A549 (cell line): ENCODE measurements at places on chromosomes 4 and X. TPM values are rescaled to one million over a fixed set of nuclear protein-coding genes. Genes with fewer than 3 reads are reported as not detected.

DNA sequence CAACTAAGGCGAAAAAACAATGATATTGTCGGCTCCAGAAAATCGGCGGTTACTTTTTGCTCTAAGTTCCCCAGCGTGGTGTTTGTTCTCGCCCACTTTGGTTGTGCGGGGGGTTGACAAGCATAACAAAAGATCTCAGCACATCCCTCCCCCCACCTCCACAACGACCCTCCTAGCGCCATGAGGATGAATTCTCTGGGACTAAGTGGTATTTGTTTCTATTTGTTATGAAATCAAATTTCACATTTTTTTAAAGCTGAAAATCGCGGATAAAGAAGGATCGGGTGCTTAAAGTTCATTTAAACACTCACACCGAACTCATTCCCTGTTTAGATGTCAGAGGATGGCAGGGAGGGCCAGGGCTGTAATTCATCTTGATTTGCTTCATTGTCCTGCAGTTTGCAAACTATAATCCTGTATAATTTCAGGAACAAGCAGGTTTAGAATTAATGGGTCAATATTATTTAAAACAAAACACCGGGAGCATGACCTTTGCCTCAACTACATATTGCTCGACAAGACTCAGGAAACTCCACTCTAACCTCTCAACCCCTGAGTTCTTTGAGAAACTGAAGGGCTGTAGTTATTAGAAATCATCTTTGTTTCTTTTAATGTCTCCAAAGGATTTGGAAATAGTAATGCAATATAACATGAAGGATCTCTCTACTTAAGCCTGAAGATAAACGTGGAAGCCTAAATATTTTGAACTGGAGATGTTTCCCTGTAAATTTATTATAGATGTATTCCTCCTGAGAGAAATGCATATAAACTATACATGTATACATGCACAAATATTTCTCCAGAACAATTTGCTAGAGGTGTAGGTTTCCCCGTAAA, 6.4 kb downstream of the PITX2 start:
- DNase-seq = no peak

DNA sequence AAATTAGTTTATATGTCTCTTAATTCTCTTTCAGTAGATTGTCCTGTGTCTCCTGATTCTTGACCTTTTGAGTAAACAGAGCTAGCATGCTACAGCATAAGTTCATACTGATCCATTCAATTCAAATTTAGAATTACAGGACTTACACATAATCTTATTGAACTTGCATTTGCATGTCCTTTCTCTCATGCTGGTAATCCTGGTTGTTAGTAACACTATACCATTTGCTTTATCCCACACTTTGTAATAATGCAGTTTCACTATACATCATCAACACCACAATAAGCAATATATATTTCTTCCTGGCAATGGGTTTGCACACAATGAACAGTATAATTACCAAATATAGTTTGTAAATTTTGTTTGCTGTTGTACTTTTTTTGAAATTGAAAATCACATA, 937.2 kb upstream of the GRID2 start:
- DNase-seq = no peak

- DNase-seq = no peak
These were observed 63.4 kb upstream of the PDE5A start for GRCh38 chr4:119692001-119692400.

- no peak for DNase-seq
These were observed 8.7 kb downstream of the DKK2 start for GRCh38 chr4:107027379-107027778.

GRCh38 chr4:15374656-15375055, 53.2 kb upstream of the C1QTNF7 start:
- DNase-seq = no peak

DNA sequence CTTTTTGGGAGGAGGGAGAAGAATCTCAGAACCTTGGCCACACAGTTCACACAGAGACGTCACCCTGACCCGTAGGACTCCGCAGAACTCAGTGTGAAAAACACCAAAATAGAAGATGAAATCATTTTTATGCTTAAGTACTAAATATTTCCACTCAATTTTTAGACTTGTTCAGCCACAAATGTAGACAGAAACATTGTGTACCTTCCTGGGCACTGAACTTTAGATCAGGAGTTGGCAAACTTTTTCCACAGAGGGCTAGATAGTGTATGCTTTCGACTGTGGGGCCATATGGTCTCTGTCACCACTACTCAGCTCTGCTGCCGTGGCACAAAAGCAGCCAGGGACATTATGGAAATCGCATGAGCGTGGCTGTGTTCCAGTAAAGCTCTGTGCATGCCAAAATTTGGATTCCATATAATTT, 61.8 kb upstream of the STOX2 start:
- DNase-seq = no peak

- no peak for DNase-seq
These were observed 23.3 kb downstream of the COQ2 start for GRCh38 chr4:83261307-83261706.

DNA sequence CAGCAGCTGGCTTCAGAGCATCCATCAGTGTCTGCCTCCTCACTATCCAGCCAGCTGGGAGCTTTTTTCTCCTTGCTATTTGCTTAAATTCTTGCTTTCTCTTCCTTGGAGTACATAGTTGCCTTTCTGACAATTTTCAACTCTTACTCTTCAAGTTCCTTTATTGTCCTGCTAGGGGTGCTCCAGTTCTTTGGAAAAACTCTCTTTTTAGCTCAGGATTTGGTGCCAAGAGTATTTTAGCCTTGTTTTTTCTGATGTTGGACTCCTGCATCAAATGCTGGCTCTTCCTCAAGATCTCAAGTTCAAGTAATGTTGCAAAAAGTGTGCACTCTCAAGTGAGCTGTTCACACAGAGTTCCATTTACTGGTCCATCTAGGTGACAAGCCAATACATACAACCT, 126.4 kb downstream of the KDR start:
- no peak for DNase-seq

DNA sequence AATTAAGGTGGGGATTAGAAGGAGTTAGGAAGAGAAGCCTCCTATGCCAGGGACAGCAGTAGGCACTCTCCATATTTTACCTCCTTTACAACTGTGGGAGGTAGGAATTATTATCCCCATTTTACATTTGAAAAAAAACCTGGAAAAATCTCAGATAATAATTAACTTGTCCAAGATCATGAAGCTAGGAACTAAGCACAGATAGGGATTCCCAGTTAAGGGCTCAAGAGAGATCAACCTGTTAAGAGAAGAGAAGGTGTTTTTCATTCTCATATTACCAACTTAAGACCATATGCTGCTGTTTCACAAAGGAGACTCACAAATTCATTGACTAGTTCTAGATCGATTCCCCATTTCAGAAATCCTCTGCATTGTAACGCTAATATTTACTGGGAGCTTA, 16.1 kb upstream of the FAM47E start:
- no peak for DNase-seq

DNA sequence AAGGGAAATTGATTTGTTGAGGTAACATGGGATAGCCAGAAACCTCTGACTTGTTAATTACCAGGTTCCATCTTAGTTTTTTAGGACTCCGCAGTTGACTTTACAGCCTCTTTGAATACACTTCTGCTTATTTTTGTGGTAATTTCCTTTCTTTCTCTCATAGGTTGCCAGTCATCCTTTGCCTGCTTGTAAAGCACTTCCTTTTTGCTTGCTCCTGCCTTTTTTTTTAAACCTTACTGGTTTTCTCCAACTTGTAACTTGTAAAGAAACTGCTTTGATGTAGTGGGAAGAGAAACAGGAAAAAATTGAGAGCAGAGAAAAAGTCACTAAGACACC, 2.6 kb downstream of the PGK1 start:
- no peak for DNase-seq

DNA sequence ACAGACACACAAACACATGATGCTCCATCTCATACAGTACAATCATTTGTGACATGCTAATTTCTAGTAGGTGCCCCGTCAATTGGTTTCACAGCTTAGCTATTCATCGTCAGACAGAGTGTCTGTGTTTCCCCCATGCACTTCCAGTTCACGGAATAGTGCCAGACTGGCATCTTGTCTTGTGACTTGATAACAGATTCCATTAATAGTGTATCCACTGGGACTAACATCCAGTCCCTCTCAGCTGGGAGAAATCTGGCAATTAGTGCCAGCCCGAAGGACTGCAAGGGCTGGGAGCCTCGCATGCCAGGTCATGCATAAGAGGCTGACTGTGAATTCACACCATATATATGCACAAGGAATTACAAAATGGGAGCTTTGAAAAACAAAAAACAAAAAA, 20.2 kb upstream of the GATB start:
- DNase-seq = no peak

DNA sequence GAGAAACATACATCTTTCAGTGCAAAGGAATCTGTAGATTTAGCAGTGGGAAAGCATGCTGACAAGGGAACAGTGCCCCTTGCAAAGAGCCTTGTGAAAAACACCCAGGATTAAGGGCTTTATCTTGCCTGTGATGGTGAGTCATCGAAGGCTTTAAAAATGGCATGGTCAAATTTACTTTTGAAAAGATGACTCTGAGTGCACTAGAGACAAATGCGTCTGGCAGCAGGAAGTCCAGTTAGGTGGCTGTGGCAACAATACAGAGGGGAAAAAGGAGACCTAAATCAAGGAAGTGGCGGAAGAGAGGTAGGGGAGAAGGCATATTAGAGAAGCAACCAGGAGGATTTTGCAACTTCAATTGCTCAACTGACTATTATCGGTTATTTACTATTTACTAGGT, 472.6 kb upstream of the CPEB2 start:
- no peak for DNase-seq

GRCh38 chr4:84985952-84986351, 19.5 kb upstream of the WDFY3 start:
- no peak for DNase-seq

DNA sequence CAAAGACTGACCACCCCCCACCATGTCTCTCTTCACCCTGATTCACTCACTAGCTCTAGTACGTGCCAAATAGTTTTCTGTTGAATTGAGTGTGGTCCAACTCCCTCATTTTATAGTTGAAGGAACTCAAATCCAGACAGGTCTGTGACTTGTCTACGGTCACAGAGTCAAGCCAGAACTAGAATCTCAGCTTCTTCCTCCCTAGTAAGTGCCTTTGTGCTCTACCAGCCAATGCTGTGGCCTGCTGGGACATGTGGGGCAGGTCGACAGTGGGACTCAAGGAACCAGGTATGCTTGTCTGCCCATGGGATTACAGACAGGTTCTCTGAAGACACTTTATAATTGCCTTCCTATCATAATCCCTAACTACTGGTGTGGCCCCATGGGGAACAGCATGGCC, 108.6 kb upstream of the CPEB2 start:
- no peak for DNase-seq

DNA sequence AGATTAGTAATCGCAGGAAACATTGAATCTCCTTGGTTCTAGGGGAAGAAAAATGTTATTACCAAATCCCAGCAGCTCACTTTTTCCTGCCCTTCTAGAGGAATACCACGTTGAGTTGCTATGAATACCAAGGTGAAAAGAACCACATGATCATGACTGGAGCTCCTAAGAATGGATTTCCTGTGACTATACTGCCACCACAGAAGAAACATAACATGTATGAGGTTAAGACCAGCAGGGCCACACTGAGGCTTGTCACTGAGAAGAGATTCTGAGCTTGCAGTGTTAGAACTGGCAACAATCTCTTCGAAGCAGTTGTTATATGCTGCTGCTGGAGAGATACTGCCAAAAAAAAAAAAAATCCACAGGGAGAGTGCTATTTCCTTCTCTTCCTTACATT, 1235.3 kb downstream of the FSTL5 start:
- DNase-seq = no peak

- no peak for DNase-seq
These were observed 67.7 kb downstream of the RWDD4 start for GRCh38 chr4:183591301-183591700.

GRCh38 chr4:74549936-74550335, 105.0 kb downstream of the AREG start:
- no peak for DNase-seq

DNA sequence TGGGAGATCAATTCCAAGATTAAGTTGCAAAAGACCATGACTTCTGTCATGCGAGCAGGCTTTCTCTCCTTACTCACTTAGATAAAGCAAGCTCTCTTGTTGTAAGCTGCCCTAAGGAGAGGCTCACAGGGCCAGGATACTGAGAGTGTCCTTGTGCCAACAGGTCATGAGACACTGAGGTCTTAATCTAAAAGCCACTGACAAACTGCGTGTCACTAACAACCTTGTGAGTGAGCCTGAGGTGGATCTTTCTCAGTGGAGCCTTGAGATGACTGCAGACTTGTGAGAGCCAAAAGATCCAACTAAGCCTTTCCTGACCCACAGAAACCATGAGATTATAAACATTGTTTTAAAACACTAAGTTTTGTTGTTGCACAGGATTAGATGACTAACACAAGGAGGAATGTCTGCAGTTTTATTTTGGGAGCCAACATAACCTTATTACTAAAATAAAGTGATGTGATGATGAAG, 170.5 kb downstream of the SLC39A8 start:
- no peak for DNase-seq

DNA sequence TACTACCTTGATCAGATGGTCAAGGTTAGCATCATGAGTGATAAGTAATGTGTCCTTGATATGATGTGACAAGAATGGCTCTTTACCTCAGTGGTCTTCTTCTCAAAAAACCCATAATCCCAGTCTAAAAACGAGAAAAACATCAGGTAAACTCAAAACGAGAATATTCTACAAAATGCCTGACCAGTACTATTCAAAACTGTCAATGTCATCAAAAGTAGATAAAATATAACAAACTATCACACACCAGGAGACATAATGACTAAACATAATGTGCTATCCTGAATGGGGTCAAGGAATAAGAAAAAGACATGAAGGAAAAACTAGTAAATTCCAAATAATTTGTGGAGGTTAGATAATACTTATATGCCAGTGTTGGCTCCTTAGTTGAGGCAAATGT, 85.2 kb upstream of the PDHA2 start:
- no peak for DNase-seq

GRCh38 chr4:15244354-15244753, 183.5 kb upstream of the C1QTNF7 start:
- DNase-seq = no peak

DNA sequence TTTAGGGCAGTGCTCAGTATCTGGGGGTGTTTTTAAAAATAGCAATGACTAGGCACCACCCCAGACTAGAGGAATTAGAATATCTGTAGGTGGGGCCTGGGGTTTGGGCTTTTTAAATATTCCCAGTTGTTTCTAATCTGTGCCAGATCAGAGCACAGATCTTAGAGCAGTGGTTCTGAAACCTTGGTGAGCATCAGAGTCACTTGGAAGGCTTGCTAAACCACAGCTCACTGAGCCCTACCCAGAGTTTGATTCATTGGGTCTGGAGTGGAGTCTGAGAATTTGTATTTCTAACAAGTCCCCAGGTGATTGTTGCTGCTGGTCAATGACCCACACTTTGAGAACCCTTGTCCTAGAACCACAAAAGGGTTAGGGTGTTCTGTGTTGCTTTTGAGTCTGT, 16.7 kb downstream of the HADH start:
- DNase-seq = no peak

Gene TEX13B
- not detected in 3 replicates for polyA plus RNA-seq

Gene CLGN
- 8.3 to 8.9 TPM (median 8.4 TPM) in 3 replicates for polyA plus RNA-seq

Gene GRPR
- polyA plus RNA-seq = 0.06 to 0.08 TPM in 2 of 3 replicates, not detected in the other

Gene DDX53
- not detected in 3 replicates for polyA plus RNA-seq

Gene F11
- not detected in 3 replicates for polyA plus RNA-seq

Gene NAA11
- polyA plus RNA-seq = not detected in 3 replicates

Gene C4orf54
- not detected in 3 replicates for polyA plus RNA-seq

Gene PPEF1
- polyA plus RNA-seq = 1.0 to 1.1 TPM (median 1.0 TPM) in 3 replicates

Gene PAK3
- polyA plus RNA-seq = 0.03 to 0.15 TPM (median 0.06 TPM) in 3 replicates
